ENCODE measurements at places on chromosomes 12 and 14.

- DNase-seq = no peak
Observed at GRCh38 chr12:52199294-52199919, 7.6 kb upstream of the KRT80 start.

- DNase-seq = no peak
Observed at GRCh38 chr14:61588419-61588901, 106.9 kb upstream of the HIF1A start.

DNA sequence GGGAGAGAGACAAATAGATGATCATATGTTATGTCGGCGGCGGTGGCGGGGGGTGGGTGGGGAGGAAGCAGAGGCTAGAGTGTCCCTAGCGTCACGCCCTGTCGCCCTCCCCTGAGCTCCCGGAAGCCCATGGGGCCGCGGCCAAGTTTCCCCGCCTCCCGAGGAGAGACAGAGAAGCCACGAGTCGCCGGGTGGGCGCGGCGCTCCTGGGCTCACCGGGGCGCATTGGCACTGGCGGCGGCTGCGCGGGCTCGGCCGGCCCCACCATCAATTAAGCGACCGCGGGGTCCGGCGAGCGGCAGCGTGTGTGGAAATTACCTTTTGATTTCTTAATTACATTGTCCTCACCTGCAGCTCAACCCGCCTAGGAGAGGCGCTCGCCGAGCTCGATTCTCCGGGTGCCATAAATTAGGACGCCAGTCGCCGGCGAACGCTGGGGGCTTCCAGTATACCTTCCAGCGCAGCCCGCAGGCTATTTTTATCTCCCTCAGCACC, 119.9 kb upstream of the LHX5 start:
- DNase-seq = no peak

DNA sequence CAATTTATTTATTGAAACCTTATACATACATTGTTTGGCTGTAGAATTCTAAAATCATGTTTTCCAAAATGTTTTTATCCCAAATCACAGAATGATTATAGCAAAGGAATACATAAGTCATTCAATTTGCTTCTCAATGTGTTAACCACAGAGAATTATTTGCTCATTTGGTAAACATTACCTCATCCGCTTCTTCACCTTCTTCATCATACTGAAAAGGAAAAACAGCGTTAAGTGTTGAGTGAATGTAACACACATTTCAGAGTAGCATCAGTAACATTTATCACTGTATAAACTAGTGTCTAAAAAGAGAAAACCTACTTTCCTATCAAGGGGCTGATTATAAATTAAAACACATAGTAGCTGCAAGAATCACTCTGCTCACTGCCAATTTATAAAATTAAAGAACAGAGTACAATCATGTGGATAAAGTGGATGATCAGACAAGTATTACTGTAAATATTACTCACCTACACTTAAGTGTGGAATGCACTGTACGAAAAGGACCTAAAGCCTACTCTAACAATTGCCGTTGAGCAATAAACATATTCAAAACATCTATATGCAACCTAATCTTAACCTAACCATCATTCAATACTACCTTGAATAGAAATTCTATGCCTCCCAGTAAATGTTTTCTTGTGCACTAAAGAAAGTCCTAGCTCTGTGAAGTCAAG, 18.1 kb upstream of the PHLDA1 start:
- no peak for DNase-seq

DNA sequence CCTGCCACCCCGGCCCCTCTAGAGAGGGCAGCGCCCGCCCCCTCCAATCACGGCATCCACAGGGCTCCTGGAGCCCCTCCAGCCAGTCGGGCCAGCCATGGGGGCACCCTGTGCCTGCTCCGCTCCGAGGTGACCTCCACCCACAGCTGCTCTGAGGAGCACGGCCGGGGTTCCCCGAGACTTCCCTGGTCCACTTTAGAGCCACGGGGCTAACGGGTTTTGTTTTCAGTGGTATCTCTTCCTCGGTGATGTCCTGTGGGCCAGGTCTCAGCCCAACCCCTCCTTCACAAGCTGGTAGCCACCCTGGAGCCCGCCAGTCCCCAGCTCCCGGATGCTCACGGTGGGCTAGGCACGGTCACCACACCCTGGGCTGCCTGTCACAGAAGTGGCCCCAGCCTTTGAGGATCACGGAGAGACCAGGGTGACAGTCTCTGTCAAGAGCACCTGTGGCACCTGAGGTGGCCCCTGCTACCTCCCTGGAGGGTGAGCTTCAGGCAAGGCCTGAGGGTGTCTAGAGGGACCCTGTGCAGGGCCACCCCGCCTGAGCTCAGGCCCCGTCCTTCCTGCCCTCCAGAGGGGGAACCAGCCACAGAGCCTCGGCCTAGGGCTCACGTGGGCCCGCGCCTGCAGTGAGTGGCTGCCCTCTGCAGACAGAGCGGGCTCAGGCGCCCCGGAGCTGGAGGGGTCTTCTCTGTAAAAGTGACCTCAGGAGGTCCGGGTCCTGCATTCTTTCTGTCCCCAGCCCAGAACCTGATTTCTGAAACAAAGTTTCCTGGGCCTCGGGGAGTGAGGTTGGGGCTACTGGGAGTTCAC, 146.0 kb upstream of the C14orf180 start:
- no peak for DNase-seq

DNA sequence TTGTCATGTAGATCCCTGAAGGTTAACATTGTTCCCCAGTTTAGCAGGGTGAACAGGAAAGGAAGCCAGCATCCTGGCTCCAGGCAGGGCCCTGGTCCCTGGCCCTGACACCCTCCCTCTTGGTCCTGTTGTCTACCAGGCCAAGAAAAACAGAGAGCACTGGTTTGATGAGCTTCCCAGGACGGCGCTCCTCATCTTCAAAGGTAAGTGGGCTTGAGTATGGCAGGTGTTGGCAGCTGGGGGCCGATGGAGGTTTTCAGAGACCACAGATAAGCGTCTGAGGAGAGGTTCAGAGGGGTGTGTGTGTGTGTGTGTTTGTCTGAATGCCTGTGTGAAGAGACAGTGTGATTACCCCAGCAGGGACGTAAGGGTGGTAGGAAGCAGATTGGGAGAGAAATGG, 56.3 kb downstream of the SLC8B1 start:
- DNase-seq = no peak

DNA sequence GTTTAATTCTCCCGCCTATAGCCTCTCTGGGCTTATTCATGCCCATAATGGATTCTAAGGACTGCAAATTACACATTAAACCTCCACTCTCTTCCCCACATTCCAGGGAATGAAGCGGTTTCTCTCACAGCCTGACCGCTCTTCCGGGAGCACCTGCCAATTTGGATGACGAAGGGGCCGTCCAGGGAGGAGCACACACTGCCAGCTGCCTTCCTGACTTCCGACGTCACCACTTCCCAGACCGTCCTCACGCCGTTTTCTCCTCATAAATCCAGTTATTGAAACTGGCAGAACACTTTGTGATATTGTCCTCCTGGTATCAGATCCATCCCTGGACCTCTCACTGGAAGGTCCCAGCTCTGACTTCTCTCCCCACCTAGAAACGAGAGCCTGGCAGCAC, 87.6 kb downstream of the GCH1 start:
- no peak for DNase-seq

DNA sequence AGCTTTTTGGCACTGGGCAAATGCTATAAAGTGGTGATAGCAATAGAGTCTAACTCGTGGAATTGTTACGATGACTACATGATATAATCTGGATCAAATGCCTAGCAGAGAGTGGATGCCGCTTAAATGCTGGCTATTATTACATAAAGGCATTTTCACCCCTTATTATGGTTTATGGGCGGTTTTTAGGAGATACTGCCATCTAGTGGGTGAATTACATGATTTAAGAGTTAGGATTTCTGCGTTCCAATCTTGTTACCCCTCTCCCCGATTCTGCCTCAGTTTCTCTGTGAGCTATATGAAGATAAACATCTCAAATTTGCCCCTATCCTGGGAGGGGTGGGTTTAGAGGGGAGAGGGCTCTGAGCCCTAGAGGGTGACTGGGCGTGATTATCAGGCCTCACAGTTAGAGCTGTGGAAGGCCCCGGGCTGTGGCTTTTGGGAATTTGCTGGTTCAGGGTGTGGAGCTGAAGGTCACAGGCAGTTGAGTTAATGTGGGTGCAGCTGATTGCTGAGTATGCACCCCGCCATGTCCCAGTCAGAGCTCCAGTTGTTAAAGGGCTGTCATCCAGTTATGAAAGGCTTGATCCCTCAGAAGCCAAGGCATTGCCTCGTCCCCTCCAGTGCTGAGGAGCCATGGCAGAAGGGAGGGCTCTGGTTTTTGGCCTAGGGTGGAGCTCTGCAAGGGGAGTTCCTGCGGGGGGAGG, 14.4 kb downstream of the CLSTN3 start:
- no peak for DNase-seq

DNA sequence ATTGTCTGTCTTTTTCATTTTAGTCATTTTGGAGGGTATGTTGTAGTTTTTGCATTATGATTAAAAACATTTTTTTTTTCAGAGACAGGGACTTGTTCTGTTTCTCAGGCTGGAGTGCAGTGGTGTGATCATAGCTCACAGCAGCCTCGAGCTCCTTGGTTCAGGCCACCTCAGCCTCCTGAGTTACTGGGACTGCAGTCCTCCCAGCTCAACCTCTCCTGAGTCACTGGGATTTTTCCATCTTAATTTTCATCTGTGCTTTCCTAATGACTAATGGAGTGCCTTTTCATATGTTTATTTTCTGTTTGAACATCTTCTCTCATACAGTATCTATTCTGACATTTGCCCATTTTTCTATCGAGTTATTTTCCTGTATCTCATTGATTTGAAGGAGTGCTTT, 52.6 kb downstream of the DYRK2 start:
- DNase-seq = no peak

DNA sequence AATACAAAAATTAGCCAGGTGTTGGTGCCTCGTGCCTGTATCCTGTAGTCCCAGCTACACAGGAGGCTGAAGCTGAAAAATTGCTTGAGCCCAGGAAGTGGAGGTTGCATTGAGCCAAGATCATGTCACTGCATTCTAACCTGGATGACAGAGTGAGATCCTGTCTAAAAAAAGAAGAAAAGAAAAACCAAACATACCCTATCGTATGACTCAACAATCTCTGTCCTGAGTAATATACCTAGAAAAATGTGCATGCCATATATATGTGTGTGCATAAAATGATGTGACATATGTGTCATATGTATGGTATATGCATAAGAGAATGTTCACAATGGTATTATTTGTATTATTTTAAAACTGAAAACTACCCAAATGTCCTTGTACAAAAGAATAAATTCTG, 261.5 kb upstream of the CLEC14A start:
- DNase-seq = no peak

DNA sequence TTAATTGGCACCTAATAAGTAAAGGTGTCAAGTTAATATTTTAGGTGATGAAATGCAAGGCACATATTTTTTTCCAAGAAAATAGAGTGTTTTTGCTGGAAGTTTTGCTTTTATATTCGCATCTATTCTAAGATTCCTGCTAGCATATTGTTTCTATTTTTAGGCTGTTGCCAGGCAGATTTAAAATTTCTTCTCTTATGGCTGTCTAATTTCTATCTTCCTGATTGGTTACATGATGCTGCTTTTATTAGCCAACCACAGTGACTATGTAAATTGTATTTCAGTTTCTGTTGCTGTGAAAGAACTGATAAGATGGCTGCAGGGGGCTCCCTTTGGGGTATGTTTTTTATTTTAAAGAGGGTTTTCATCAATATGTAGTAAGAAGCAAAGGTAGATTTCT, 42.7 kb downstream of the ATF7IP start:
- no peak for DNase-seq

All from GF-D8 (cell line).